ENCODE measurements at places on chromosomes 12 and 14.

- peak; percentile 22 for DNase-seq
Measured at GRCh38 chr12:123934829-123935228, 37.8 kb downstream of the CCDC92 start.

- DNase-seq, result no peak
Measured at GRCh38 chr14:67493092-67493717, 4.7 kb upstream of the TMEM229B start.

DNA sequence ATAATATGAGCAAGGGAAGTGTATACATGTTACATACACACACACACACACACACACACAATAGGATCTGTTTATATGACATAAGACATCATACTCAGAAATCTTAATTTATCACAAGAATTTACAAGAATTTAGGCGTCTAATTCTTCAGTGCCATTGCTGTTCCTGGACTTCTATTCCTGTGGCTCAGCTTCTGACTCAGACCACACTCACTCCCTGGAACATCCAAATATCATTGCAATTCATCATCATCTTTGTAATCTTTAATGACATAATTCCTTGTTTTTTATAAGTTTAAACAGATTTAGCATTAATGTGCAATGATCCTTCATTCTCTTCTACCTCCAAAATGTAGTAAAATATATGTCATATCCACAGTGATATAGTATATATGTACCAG lies 544.2 kb downstream of the FOXG1 start:
- no peak for DNase-seq

DNA sequence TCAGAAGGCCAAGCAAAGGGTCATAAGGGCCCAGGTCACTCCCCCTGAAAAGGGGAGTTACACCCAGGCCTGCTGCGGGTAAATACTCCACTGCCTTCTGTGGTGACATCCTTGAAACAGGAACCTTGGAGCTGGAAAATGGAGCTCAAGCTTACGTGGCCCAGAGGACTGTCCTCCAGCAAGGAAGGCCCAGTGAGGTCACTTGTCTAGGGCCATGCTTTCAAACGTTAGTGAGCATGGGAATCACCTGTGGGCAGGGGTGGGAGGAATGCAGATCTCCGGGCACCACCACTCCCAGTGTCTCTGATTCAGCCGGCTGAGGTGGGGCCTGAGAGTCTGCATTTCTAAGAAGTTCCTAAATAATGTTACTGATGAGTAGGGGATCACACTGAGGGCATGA lies 140.5 kb upstream of the CCND2 start:
- no peak for DNase-seq

- no peak for DNase-seq
Measured at GRCh38 chr14:32826404-32827082, 112.1 kb upstream of the NPAS3 start.

- DNase-seq, result peak; percentile 68
Measured at GRCh38 chr12:12927211-12928079, 24.5 kb downstream of the GPRC5D start.

Measured in CD4-positive, alpha-beta T cell treated with Interleukin-15 for 1 hour (primary cell).